ENCODE measurements at places on chromosomes 6 and 20.

DNA sequence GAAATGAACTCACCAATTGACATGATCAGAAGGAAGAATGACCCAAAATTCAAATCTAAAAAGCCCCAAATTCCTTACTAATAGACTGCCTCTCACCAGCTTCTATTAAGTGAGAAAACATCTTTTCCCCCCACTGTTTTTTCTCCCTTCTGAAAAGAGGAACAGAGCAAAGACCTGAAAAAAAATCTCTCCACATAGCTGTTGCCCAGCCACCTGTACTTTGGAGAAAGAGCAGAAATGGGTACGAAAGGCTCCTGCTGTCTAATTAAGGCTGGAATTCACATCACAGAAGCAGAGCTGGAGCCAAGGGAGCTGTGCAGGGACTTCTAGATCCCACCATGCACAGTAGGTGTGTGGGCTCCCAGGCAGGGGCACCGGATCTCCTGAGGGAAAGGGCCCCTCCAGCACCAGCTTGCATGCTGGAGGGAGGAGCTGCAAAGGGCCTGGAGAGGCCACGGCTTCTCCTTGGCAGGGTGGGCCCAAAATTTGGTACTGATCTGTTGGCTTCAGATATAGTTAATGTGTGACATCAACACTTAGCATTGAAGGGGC lies 73.2 kb upstream of the DUSP22 start:
- DNase-seq = no peak

DNA sequence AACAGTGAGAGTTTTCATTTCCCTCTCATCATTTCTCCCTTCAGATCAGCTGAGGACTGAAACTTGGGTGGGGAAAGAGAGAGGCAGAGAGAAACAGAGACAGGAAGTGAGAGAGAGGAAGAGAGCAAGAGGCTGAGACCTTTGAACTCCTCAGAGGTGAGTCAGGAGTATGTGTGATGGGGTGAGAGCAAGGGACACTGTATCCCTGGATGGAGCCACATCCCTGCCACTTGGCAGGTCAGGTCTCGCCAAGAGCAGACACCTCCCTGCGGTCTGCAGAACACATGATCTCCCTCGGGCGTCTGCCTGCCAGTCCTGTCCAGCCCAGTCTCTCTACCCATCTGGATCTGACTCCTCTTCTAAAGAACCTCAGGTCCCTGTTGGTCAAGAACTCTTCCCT lies 62.7 kb upstream of the SYNDIG1 start:
- DNase-seq = no peak

GRCh38 chr6:31465185-31465536 lies 32.8 kb upstream of the MICB start:
- no peak for DNase-seq

DNA sequence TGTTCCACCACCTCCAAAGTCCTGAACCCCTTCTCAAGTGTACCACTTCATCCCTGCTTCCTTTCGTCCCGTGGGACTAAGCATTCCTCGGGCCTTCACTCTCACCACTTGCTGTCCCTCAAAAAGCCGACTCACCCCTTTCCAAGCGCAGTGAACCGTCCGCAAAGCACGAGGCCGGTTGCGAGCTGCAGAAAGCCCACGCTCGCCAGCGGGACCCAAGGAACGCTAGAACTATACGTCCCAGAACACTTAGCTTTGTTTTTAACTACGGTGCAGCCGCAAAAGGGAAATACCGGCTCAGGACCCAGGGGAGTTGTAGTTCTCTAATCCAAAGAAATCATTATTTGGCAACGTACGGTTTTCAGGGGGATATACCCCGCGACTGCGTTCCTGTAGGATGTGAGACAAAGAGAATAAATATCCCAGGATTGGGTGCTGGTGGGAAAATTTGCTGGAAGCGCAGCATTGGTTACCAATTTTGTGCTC lies 416 bp upstream of the POLR1H start:
- no peak for DNase-seq

DNA sequence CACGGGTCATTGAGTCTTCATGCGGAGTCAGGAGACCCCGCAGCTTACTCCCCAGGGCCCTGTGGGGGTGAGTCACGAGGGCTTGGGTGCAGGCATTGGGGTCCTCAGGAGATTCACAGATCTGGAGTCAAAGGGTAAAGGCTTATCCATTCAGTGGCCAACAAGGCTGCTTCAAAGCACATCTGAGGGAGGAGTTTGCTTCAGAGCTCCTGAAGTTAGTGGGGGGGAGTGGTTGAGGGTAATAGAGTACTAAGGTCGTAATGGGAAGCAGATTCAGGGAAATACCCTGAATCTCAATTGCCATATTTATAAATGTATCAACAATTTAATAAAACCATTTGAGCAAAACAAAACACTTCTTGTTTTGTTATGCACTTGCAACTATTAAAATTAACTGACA lies 37.3 kb downstream of the SH3BGRL2 start:
- DNase-seq = no peak

DNA sequence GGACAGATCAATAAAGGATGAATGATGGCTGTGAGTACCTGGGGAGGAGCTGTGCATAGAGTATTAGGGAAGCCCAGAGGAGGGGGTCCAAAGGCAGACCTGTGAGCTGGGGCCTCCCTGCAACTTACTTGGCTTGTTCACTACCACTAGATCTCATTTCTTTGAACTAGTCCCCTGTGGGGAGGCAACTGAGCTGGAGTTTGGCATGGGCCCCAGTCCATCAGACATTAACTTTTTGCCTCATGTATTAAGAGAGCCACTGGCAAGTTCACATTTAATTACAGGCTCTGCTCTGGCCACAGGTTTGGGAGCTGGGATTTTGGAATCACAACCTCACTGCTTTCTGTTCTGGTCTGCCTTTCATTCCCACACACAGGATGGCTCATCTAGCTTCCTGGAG lies 254.1 kb downstream of the PRL start:
- no peak for DNase-seq

DNA sequence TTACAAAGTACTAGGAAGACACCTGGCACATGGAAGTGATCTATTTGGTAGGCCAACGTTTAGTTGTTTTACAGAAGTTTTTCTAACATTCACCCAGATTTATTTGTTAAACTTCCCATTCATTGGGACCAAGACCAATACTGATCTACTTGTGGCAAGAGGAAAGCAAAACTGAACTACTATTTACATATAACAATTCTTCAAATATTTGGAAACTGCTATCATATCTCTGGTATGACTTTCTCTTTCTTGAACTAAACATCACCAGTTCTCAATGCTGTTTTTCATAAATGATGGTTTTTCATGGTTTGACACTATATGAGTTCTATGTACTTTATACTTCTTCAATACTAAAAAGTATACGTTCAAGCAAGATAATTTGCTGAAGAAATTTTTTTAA lies 189.2 kb downstream of the ASCC3 start:
- DNase-seq = no peak

GRCh38 chr6:3422435-3423070 lies 34.3 kb downstream of the SLC22A23 start:
- no peak for DNase-seq

DNA sequence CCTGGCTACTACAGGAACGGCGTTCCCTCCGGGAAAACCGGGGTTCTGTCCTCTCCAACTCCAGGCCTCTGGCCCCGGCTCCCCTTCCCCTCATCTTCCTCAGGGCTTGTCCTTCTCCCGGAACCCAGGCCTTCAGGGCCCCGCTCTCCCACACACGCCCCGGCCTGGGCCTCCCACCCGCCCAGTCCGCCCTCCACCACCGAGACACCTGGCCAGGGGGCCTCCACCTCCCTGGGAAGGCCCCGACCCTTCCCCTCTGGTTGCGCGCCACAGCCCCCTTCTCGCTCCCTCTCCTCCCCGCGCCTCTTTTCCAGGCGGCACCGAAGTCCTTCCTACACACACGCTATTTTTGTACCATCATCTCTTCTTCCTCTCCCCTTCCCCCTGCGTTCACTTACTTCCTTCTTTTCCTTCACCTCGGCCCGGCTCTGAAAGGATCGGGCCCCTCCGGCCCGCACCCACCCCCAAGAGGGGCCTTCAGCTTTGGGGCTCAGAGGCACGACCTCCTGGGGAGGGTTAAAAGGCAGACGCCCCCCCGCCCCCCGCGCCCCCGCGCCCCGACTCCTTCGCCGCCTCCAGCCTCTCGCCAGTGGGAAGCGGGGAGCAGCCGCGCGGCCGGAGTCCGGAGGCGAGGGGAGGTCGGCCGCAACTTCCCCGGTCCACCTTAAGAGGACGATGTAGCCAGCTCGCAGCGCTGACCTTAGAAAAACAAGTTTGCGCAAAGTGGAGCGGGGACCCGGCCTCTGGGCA lies 1.3 kb upstream of the SIRPA start:
- no peak for DNase-seq

Measured in activated CD8-positive, alpha-beta memory T cell treated with anti-CD3 and anti-CD28 coated beads for 48 hours (primary cell).